ENCODE measurements at places on chromosomes 12 and 14. TPM values are rescaled to one million over a fixed set of nuclear protein-coding genes. Genes with fewer than 3 reads are reported as not detected.

- peaks cover 13% of the 10 kb centered on the region for H3K27me3 ChIP-seq
- no peak overlapping the region for H3K4me3 ChIP-seq
- H3K27ac ChIP-seq = no peak overlapping the region
- H3K4me1 ChIP-seq = no peaks in the 10 kb centered on the region
Observed at GRCh38 chr14:103317251-103317650, 16.8 kb upstream of the EIF5 start.

GRCh38 chr12:57262126-57262822 lies 11.3 kb upstream of the STAC3 start:
- H3K4me1 ChIP-seq = peaks cover 5% of the 10 kb centered on the region
- H3K27me3 ChIP-seq = no peaks in the 10 kb centered on the region
- H3K27ac ChIP-seq = no peak overlapping the region
- DNase-seq = no peak

DNA sequence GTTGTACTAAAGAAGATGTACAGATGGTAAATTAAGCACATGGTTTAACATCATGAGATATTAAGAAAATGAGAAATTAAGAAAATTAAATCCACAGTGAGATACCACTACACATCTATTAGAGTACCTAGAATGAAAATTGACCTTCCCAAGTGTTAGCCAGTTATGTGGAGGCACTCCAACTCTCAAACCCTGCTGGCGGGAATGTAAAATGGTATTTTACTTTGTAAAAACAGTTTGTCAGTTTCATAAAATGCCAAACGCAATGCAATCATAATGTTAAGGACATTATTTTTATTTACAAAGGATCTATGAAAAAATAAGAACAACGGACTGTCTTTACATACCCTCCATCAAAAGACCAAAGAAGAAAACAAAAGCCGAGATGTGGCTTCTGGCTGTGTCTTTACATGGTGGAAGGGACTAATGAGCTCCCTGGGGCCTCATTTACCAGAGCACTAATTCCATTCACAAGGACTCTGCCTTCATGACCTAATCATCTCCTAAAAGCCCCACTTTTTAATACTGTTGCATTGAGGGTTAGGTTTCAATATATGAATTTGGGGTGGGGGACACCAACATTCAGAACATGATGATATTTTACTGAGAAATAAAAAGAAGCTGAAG lies 1178.7 kb downstream of the AACS start:
- H3K27me3 ChIP-seq = no peaks in the 10 kb centered on the region
- H3K36me3 ChIP-seq = no peaks in the 10 kb centered on the region
- H3K4me3 ChIP-seq = no peak overlapping the region
- H3K27ac ChIP-seq = no peak overlapping the region

The TNFAIP2 gene
- total RNA-seq = 2.4 TPM

DNA sequence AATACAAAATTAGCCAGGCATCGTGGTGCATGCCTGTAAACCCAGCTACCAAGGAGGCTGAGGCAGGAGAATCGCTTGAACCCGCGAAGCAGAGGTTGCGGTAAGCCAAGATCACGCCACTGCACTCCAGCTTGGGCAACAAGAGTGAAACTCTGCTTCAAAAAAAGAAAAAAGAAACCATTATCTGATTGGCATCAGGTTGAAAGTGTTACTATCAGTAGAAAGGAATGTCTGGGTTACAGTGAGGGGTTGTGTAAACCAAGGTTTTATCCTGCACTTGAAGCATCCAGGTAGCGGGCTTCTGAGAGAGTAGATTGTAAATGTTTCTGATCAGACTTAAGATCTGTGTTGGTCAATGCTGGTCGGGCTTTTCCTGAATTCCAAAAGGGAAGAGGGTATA lies 14.1 kb upstream of the OXA1L start:
- no peak overlapping the region for H3K4me3 ChIP-seq
- no peak overlapping the region for H3K27ac ChIP-seq
- no peaks in the 10 kb centered on the region for H3K36me3 ChIP-seq
- peaks cover 17% of the 10 kb centered on the region for H3K4me1 ChIP-seq

DNA sequence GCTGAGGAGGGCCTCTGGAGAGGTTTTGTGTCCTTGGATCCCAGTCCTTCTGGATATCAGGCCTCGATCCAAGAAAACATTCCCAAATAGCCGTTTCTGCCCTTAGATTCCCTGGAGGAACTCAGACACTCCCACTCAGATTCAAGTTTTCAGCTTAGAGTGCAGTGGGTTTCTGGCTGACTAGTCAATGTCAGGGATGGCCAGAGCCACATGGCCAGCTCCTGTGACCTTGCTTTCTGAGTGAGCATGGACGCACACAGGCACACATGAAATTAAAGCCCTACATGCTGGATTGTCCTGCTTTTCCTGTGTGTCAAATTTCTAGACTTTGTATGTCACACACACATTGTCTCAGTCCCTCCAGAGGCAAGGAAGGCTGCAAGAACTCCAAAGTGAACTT lies 86.2 kb downstream of the TNFAIP2 start:
- peaks cover 2% of the 10 kb centered on the region for H3K36me3 ChIP-seq
- H3K4me3 ChIP-seq = no peak overlapping the region
- peaks cover 35% of the 10 kb centered on the region for H3K27me3 ChIP-seq
- H3K27ac ChIP-seq = no peak overlapping the region
- no peaks in the 10 kb centered on the region for H3K4me1 ChIP-seq

- H3K36me3 ChIP-seq = no peaks in the 10 kb centered on the region
- H3K27me3 ChIP-seq = no peaks in the 10 kb centered on the region
- DNase-seq = no peak
- H3K4me3 ChIP-seq = no peak overlapping the region
- H3K27ac ChIP-seq = no peak overlapping the region
Observed at GRCh38 chr12:69994724-69995173, 169.7 kb downstream of the MYRFL start.

The GPX2 gene
- not detected for total RNA-seq

DNA sequence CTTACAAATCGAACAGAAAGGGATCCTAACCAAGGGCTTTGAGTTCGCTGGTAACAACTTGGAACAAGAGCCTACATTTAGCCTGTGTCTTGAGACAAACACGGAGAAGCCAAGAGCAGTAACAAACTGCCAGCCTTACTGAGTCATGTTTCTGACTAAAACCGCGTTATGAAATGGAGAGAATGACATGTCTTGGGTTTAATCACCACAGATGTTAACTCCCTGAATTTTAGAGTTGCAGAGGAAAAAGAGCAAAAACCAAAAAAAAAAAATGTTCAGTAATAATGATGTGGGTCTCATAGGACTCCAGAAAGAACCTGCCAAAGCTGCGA lies 1.0 kb downstream of the BLTP3B start:
- peaks cover 56% of the 10 kb centered on the region for H3K4me1 ChIP-seq
- peak; percentile 42 for DNase-seq
- H3K27me3 ChIP-seq = no peaks in the 10 kb centered on the region
- H3K36me3 ChIP-seq = peaks cover 16% of the 10 kb centered on the region

GRCh38 chr12:52878507-52879393 lies 26.1 kb downstream of the KRT8 start:
- H3K36me3 ChIP-seq = no peaks in the 10 kb centered on the region
- H3K4me1 ChIP-seq = peaks cover 15% of the 10 kb centered on the region
- H3K27me3 ChIP-seq = peaks cover 10% of the 10 kb centered on the region
- no peak overlapping the region for H3K27ac ChIP-seq

- peak overlapping the region; percentile 94 for H3K27ac ChIP-seq
- H3K36me3 ChIP-seq = no peaks in the 10 kb centered on the region
- peaks cover 26% of the 10 kb centered on the region for H3K4me1 ChIP-seq
- DNase-seq = peak; percentile 91
Observed at GRCh38 chr12:4269279-4269991, 4.1 kb upstream of the CCND2 start.

Measured in activated T-helper 1 cell treated with anti-CD3 and anti-CD28 coated beads, Interleukin-12 subunit alpha, Interleukin-12 subunit beta, Interleukin-2, Interleukin-4 antibody, amounts not matched to agents 30 ng/mL and 10 ng/mL and 1 ng/mL, durations not matched to agents 14 hours and 24 hours and 36 hours (primary cell).